ENCODE measurements at places on chromosomes 1 and 21. TPM values are rescaled to one million over a fixed set of nuclear protein-coding genes. Genes with fewer than 3 reads are reported as not detected.

- DNase-seq = no peak
Measured at GRCh38 chr21:42843056-42843455, 36.3 kb downstream of the WDR4 start.

- DNase-seq = no peak
Measured at GRCh38 chr1:224407571-224408293, 26.9 kb downstream of the WDR26 start.

DNA sequence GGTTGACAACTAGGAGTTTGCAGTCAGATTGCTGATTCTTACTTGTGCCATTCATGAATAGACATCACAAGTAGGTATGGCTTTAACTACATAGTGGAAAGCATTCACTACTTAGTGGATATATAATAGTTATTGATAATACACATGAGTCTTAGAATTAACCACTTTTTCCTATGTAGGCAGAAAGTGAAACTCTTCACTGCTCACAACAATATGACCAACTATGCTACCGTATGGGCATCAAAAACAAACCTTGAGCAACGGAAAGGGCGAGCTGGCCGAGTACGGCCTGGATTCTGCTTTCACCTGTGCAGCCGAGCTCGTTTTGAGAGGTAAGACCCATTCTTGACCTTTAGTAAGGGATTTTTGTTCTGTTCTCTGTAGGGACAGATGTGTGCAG is 38.7 kb downstream of the DHX9 start:
- no peak for DNase-seq

GRCh38 chr21:24903994-24904635 is 703.2 kb downstream of the MRPL39 start:
- DNase-seq = no peak

- DNase-seq = peak; percentile 89
Measured at GRCh38 chr1:205488074-205488723, 16.3 kb upstream of the CDK18 start.

- DNase-seq = no peak
Measured at GRCh38 chr1:223535319-223535718, 130.2 kb downstream of the CAPN8 start.

DNA sequence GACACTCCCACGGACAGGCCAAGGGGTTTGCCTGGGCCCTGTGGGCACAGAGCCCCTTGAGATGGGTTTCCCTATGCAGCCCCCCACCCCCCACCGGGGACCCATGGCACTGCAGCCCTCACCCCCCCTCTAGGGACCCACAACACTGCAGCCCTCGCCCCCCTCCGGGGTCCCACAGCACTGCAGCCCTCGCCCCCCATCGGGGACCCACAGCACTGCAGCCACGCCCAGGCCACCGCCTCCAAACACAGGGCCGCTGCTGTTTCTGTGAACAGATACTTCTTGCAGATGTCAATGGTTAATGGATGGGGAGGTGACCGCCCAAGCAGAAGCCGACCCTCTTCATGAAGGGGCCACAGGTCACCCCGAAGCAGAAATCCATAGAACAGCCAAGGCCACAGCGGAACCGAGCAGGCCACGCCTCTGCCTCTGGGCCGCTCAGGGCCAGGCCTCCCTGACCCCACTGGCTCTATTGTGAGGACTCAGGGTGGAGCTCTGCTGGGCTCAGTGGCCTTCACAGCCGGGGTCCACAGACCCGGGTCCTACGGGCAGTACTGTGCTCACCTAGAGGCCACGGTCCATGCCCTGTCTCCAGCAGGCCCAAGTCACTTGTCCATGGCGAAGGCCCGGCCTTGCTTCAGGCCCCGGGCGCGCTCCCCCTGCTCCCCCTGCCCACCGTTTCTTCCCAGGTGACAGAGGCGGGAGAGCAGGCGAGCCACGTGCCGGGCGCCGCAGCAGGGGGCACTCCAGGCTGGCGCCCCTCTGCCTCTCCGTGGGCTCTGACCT is 4.1 kb upstream of the POFUT2 start:
- no peak for DNase-seq

CSMD2 gene
- total RNA-seq = 3.5 TPM

LCE1A gene
- not detected for total RNA-seq

UBIAD1 gene
- 17.7 TPM for total RNA-seq

KCNQ4 gene
- total RNA-seq = not detected

IGSF21 gene
- total RNA-seq = 1.7 TPM

ODR4 gene
- total RNA-seq = 24.9 TPM

MORC3 gene
- 43.6 TPM for total RNA-seq
